ENCODE measurements at places on chromosomes 13 and 19.

- DNase-seq: no peak
Measured at GRCh38 chr19:17633700-17634099, 54.5 kb downstream of the UNC13A start.

- no peak for DNase-seq
Measured at GRCh38 chr13:32316028-32316339, 676 bp downstream of the BRCA2 start.

GRCh38 chr13:95492044-95492801 is 60.3 kb upstream of the CLDN10 start:
- no peak for DNase-seq

DNA sequence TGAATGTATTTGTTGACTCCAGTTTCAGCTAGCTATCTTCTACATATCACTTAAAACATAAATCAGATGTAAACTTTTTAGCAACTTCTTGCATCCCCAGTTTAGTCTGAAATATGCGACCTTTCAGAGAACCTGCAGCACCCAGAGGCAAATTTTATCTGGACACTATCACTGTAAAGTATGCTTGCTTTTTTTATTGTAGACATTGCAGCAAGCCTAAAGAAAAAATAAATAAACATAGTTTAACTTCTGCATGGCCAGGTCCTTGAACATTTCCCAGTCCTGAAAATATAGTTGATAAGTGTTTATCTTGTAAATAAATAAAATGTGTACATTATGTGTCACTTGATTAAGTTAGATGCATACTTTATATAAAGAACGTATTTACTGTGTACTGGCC is 1829.4 kb downstream of the PCDH9 start:
- no peak for DNase-seq

DNA sequence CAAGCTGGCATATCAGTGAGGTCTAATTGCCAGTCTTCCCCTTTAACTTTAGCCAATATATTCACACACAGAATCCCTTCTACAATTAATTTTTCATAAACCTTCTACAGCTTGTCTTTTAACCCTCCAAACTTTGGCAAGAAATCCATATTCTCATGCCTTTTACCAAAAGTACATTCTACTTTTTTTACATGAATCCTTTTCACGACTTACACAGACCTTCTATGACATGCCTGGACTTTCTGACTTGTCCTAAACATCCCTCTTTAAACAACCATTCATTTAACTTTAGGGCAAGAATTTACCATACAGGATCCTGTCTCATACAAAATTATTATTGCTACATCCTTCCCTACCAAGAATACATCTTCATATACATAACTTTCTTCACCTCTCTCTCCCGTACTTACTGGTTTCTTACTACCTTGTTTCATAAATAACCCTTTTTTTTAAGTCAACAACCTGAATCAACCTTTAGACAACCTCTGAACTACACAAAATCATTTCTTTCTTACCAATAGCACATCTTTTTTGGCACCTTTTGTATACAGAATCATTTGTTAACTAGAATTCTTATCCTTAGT is 23.5 kb downstream of the ZNF544 start:
- no peak for DNase-seq

DNA sequence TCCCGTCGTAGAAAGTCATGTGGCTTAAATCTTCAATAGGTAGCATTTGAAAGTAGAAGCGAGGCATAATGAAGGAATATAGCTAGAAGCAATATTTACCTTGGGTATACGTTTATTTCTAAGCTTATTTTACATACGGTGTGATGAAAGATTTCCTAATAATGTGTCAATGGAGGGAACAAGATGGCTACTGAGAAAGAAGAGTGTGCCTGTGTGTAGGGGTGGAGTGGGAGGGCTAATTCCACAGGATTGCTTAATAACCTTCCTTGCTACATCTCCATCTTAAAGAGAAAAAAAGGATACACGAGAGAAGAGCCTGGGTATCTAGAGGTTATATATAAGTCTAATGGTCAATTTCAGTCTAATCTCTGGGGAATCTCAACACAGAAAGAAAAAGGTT is 2.0 kb downstream of the SPART start:
- DNase-seq: no peak

DNA sequence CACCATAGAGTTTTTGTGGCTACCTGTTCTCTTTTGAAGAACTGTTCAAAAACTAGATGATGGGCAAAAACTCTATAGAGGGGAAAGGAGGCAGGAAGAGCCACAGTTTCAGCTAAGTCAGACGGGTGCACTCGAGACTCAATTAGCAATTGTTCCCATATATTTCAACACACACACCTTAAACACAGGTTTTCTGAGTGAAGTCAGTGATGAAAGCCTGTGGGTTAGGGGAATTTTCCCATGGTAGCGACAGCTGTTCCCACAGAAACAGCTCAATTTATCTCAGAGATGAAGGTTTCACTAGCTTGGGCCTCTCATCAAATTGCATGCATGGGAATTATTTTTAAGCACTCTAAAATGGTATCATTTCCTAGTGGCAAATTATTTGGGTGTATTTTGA is 143.4 kb downstream of the ZIC5 start:
- DNase-seq: no peak

DNA sequence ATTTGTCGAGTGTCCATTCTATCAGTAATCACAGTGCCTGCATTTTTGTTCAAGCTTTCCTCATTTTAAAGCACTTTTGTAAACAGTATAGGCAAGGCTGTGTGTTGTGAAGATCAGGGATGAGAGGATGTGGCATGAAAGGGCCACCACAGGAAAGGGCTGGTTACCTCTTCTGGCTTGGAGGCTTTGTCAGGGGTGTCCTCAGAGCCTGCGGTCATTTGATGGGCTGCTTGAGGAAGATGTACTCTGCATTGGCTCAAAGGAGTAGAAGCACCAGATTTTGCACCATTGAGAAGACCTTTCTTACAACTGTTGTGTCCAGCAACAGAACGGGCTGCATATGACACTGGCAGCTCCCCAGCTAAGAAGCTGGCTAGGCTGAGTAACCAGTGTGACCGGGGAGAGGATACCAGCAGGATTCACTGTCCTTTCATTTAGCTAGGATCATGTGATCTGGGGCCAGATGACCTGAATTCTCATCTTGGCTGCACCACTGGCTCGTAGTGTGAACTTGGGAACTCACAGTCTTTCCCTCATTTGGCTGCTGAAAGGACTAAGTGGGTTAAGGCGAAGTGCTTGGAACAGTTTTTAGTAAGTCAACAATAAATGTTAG is 380.2 kb downstream of the FGF9 start:
- DNase-seq: no peak

GRCh38 chr19:30783212-30783611 is 411.0 kb downstream of the ZNF536 start:
- no peak for DNase-seq

DNA sequence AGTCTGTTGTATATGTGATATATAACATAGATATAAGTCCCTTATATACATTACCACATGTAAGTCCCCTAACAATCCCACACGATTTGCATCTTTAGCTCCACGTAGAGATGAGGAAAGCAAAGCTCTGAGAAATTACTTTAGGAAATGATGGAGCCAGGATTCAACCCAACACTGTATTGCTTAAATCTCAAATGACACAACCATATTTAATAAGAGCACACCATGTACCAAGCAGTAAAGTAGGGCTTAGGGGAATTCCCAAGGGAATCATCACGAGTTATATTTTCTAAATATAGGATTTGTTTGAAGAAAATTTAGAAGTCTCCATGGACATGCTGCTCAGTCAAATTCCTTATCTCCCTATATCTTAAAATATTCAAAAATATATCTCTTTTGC is 61.3 kb upstream of the POMP start:
- DNase-seq: no peak

DNA sequence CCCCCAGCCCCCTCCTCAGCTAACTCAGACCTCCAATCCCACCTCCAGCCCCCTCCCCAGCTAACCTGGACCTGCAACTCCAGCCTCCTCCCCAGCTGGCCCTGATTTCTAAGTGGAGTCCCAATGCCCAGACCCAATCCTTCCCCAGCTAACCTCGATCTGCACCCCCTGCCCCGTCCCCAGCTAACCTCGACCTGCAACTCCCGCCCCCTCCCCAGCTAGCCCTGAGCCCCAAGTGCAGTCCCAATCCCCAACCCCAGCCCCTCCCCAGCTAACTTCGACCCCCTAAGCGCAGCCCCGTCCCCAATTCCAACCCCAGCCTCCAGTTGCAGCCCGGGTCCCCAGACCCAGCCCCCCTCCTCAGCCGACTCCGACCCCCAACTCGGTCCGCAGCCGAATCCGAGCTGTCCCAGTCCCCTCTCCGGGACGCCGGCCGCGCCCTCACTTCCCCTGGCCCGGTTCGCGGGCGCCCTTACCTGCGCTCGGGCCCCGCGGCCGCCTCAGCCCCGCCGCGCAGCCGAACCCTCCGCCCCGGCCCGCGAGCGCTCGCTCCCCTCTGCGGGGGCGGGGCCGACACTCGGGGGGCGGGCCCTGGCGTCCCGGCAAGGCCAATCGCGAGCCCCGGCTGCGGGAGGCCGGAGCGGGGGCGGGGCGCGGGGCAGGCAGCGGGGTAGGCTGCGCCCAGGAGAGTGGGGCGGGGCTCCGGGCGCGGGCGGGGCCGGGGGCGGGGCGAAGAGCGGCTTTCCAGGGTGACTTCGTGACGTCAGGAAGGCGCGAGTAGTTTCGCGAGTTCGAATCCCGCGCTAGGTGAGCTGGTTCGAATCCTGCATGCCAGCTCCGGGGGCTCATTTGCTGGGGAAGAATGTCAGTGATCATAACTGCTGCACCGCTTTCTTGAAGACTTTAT is at the start of gene GNG7:
Gene GNG7 (minus strand): TSS at position 525 of the 907 bp plus-strand sequence. CDS start 182,006 bp downstream, outside the sequence.
- DNase-seq: peak; percentile 94

GRCh38 chr13:29022968-29023367 is 202.8 kb downstream of the MTUS2 start:
- no peak for DNase-seq

DNA sequence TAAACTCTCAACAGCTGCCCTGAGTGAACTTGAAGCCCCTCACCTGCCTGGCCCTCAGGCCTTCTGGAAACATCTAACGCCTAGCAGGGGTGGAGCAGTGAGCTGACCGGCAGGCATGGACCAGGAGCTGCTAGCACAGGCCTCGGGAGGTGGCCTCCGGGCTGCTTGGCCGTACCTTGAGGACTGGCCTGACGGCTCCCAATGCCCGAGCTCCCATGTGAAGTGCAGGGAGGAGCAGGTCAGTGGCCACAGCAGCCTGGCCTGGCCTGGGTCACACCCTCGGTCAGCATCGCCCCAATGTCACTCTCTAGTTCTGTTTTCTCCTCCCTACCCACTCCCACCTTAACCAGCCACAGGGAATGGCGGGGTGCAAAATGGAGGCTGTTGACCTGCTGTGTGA is 19.0 kb downstream of the TSHZ3 start:
- no peak for DNase-seq

GRCh38 chr13:39603424-39603947 is 493 bp upstream of the LHFPL6 start:
- no peak for DNase-seq

- DNase-seq: no peak
Measured at GRCh38 chr13:44749906-44750305, 173.8 kb upstream of the TSC22D1 start.

DNA sequence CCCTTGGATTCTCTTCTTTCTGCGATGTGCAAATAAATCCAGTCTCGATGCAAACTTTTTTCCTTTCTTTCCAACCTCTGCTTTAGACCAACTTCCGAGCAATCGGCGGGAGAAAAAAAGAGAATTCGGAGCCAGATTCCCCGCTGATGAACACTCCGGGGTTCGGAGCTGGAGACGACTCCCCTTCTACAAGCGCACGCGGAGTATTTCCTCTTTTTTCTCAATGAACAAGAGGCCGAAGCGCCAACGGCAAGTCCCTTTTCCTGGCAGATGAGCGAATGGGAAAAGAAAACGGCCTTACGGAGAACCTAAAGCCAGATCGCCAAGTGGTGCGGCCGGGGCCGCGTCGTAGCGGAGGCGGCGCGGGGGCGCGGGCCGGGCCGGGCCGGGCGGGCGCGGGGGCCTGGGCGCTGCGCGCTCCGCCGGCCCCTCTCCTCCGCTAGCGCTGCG is 250 bp downstream of the SPRY2 start:
- DNase-seq: peak; percentile 67

- DNase-seq: no peak
Measured at GRCh38 chr13:60571571-60571970, 174.6 kb downstream of the TDRD3 start.

DNA sequence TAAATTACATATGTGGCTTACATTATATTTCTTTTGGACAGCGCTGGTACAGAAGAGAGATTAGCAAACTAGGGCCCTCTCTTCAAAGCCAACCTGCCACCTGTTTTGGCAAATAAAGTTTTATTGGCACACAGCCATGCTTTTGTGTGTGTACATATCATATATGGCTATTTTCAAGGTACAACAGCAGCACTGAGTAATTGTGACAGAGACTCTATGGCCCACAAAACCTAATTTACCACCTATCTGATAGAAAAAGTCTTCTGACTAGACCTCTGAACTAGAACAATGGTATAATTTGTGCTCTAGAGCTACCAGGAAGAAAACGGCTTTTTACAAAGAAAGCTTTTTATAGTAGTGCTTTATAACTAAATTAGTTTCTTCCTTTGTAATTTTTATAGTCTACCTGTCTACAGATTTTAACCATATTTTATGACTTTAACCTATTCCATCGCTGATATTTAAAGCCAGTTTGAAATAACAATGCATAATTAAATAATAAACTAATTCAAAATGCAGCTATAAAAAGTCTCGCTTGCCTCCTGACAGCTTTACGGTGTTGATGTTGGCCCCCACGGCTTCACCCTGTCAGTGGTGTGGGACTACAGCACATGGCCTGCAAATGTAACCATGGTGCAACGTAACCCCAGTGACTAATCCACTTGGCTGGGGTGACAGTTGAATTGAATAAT is 17.7 kb upstream of the DPY19L3 start:
- DNase-seq: no peak

GRCh38 chr13:26247011-26247410 is 6.9 kb upstream of the CDK8 start:
- no peak for DNase-seq

- peak; percentile 65 for DNase-seq
Measured at GRCh38 chr19:588093-588740, 1.5 kb upstream of the HCN2 start.

DNA sequence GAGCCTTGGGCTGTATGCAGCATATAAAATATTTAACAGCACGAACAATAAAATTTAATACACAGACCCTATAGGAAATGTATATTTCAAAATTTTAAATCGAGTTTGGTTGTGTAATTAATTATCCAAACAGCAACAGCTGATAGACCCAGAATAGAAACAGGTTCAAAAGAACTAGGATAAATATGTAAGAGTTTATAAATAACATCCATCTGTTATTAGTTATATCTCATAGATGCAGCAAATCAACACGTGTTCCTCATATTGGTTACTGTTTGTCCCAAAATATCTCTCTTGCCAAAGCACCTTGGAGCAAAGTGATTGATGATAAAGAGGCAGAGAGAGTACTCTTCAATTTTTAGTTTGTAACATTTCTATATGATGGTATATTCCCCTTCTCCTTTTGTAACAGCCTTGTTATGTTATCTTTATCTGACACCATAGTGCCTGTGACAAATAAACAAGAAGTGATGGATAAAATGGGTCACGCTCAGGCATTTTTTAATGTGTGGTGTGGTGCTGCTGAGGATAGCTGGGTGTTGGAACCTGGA is 260.6 kb upstream of the NBEA start:
- no peak for DNase-seq

DNA sequence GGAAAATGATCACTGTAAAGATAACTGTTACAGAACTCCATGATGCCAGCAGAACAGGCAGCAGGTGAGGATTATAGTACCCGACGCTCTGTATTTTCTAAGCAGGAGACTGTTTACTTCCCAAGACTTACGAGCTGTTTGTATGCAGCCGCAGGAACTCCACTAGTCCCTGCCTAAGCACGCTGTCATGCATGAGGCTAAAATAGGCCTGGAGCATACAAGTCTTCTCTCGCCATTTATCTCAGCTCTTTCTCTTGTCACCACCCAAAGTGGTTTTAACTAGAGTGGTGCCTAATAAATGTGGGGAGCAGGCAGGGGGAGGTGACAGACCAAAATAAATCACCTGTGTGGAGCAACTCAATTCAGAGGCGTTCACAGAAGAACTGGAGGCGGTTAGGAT is 175.8 kb downstream of the TDRD3 start:
- DNase-seq: no peak

Measured in B cell (primary cell).